ENCODE measurements at places on chromosomes 2 and 18.

DNA sequence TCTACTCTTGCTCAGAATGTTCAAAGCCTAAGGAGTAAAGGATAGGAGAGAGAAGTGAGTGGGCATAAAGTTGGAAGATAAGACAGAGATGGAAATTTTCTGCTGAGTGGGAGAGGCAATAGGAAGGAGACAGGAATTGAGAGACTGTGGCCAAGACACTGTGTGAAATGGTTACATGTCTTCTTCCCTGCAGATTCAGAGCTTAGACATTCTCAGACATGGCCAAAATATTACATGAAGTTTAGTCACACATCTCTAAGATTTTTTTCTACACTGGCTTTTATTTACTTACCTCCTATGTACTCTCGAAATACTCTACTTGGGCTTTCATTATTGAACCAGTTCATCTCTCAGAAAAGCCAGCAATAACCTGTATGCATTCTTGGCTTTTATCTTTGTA is 363.0 kb upstream of the FANCL start:
- no peak for DNase-seq

DNA sequence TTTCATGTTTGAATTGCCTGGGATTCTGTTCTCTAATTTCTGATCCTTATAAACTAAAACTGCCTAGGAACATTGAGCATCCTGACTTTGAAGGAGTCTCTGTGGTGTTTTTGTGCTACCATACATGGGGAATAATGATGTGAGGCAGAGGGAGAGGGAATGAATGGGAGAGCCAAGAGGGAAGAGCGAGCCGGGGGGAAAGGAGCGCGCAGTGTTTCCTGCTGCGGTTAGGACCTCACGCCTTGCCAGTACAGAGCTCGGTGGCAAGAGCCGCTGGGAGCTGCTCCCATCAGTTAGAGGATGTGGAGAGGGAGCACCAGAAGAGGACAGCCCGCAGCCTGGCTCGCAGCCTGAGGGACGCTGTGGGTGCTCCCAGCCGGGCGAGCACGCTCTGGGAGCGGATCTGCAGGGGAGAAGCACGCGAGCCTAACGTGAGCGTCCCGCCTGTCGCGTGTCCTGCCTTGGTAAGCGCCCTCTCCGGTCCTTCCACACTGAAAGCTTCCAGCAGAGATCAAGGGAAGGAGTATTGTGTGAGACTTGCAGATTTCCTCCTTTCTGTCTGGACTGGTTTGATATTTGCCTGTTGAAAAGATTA is 114.7 kb downstream of the FAM210A start:
- DNase-seq = no peak

DNA sequence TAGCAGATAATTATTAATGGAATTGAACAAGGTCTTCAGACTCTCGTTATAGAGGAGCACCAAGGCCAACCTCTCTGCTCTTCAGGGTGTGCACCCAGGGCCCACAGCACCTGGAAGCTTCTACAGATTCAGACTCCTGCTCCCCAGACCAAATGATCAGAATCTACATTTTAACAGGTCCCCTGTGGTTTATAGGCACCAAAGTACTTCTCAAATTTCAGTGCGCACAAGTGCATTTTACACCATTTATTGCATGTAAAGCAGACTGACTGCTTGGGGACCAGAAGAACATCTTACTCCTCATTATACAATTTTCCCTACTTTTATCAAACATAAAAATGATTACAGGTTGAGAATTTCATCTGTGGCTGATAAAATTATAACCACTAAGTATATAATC is 163.9 kb downstream of the COL4A4 start:
- no peak for DNase-seq

DNA sequence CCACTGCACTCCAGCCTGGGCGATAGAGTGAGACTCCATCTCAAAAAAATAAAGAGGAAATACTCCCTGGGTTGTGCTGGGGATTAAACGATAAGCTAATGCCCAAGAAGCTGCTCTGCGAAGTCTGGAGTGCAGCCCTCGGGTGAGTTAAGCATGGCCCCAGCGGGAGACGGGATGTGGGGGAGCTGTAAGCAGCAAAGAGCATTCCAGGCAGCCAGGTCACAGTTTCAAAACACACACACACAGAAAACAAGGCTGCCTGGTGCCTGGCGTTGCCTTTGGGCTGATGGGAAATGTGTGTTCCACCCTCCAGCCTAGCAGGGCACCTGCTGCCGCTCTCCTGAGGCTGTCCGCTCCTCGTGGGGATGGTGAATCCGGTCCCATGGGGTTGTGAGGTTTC is 24.1 kb downstream of the ODC1 start:
- DNase-seq = no peak

- DNase-seq = no peak
Measured at GRCh38 chr2:237665713-237666143, 38.3 kb downstream of the LRRFIP1 start.

DNA sequence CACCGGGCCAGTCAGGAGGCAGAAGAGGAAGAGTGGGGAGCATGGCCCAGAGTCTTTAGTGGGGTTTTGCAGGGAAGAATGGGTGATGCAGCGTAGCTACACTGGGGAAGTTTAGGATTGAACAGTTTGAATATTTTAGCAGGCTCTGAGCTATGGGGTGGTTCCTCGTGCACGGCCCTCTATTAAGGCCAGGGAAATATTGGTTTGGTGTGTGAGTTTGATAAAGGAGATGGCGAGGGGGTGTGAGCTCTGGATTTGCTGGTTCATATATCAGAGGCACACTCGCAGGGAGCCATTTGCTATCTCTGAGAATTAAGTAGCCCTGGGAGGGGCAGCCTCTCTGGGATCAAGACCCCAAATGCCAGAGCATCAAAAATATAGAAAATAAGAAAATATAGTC is 50.1 kb downstream of the BOLA3 start:
- no peak for DNase-seq

DNA sequence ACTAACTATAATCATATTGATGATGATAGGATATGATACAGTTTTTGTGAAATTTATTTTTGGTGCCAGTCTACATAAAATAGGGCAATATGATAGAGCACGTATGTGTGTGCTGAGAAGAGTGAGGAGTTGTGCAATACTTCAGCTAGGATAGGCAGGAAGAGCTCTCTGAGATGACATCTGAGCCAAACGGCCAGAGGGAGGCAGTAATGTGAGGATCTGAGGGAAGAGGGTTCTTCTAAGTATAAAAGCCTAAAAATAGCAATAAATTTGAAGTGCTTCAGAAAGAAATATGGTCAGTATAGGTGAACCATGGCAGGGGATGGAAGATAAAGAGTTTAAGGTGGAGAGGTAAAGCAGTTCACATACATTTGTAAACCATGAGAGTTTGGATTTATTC is 102.5 kb downstream of the OLA1 start:
- DNase-seq = no peak

DNA sequence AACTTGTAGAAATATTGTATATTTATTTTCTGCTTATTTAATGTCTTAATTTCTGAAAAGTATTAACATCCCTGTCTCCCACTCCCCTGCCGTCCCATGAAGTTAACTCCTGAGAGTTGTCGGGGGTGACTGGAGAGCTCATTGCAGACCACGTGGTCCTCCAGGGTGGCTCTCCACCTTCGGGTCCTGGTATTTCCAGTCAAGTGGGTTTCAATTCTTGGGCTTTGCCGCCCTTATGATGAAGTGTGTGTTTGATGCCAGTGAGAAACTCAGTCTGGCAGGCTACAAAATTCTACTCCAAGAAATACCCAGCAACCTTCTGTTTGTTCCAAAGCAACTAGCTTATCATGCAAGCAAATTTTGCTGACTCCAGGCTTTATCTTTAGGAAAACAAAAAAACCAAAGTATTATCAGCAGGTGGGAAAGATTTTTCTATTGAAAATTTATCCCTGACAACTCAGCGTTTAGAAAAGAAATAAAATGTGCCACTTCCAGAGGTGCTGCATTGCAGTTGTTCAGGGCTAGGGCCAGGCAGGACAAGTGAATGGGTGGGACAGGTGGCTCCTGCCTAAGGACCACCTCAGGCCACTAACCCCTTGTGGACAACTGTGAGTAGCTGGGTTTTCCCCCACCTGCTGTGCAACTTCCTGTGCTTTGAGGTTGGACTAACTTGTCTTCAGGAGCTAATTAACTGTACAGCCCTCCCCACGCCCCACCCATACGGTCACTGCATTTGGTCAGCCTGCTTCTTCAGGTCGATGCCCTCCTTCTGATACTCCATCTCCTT is 46.6 kb downstream of the BCL2L11 start:
- DNase-seq = no peak

GRCh38 chr2:226117510-226118065 is 682.0 kb downstream of the IRS1 start:
- no peak for DNase-seq

- no peak for DNase-seq
Measured at GRCh38 chr2:135037831-135038230, 9.4 kb downstream of the MAP3K19 start.

- DNase-seq = no peak
Measured at GRCh38 chr2:70712916-70713315, 55.1 kb downstream of the ADD2 start.

DNA sequence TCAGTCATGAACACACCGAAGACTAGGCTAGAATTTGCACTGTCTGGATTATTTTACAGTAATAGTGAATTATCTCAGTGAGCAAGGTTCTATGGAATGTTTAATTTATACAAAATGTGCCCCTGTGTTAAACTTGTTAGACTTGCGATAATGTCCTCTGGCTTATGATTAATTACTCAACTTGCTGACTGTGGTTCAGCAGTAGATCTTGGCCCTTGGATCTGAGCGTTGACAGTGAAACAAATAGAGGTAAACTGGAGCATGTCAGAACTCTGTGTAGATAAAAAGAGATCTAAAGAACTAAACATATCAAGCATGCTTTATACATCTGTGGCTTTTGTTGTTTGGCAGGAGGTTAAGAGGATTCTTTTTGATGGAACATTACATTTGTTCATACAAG is 407.6 kb downstream of the DSEL start:
- no peak for DNase-seq

DNA sequence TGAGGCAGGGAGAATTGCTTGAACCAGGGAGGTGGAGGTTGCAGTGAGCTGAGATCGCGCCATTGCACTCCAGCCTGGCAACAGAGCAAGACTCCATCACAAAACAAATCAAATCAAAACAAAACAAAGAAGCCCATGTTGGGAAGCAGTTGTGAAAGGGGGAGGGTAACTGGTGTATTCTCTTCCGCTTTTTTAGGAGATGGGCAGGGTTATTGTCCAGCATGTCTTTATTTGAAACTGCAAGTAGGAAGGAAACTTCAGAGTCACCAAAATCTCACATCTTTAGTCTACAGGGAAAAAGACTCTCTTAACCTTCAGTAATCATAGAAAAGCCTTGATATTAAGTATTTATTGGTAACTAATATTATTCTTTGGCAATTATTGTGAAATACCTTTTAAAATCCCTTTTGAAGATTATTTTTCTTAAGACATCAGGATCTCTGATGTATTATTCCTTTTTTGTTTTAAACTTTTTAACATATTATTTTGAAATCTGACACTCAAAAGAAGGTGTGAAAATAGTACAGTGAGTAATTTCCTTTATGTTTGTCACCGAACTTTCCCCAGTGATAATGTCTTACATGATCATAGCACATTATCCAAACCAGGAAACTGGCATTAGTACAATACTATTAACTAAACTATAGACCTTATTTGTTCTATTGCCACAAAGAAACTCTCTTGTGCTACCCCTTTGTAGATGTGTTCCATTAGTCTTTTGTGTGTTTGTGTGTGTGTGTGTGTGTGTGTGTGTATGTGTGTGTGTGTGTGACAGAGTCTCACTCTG is 84.3 kb upstream of the LTBP1 start:
- DNase-seq = no peak

DNA sequence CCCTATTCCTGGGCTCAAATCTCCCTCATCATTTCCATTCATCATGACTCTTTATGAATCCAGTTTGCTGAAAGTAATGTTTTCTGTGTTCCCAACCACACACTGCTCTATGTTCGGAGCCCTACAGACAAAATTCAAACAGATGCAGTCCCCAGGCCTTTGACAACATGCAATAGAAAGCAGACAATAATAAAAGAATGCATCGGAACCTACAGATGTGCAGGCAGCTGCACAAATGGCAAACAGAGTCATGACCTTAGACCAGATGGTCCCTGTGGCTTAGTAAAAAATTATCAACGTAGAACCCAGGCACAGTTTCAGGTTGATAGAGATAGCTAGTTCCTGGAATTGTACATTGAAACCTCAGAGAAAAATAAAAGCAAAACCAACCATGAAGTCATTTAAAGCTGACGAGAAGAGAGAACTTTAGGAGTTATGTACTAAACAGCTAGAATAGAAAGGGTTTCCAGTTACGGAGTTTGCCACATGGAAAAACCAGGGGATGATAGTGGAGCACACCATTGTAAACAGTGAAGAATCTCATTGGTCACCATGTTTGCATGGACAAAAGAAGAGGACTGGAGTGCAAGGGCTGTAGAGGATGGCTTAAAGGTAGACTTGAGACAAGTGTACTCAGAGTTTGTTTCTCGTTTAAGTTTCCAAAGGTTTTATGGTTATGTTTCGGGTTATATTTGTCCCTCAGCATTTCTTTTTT is 23.2 kb upstream of the ACVR1 start:
- DNase-seq = no peak

DNA sequence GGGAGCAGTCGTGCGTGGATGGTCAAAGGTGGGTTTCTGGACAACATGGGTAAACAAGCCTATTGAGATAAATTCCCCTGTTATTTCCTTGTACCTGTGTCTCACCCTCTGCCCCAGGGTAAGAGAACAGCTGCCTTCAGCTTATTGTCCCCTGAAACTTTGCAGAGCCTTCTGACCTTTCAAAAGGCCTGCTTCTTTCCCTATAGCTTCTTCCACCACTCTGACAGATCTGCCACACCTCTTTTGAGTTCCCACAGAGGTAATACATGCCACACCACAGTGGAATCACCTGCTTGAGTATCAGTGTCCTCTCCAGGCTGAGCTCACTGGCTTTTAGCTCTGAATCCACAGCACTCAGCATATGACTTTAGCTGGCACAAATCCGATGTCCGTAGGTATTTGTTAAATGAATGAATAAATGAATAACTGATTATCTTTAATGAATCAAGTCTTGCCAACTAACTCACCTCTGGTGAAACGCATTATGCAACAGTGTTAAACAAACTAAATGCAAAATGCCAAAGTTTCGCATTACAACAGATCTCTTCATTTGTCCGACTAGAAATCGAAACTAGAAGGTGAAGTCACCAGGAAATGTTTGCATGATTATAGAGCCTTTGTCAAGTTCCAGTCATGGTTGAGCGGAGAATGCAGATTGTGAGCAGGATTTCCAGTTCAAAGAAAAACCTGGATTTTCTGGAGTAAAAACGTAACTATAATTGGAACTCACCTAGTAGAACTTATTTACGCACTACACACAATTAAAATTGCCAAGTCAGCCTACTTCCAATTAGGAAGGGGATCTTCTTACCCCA is 16.4 kb downstream of the DYNAP start:
- DNase-seq = no peak

DNA sequence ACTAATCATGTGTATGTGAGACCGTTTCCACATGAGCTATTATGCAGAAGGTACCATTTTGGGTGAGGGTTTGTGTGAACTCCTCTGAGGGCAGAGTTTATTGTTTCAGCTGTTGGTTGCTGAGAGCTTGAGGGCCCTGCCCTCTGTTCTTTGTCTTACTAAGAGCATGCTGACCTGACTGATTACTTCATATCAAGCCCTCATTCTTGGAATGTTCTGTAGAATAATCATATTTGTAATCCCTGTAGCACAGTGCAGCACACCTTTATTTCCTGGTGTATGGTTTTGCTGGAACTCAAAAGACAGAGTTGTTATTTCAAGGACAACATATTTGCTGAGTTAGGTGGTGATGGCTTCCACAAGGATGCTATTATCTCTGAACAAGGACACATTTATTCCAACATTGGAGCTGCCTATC is 118.5 kb downstream of the GALNT3 start:
- no peak for DNase-seq

GRCh38 chr2:202193305-202193704 is 45.1 kb downstream of the SUMO1 start:
- no peak for DNase-seq

GRCh38 chr2:86241611-86242010 is 42.4 kb downstream of the MRPL35 start:
- no peak for DNase-seq

All from cortex of kidney (tissue), 1 donor.